ENCODE measurements at places on chromosomes 6 and 20.
A peak's percentile ranks its signal among the peaks of the same experiment; 100 is the strongest.

DNA sequence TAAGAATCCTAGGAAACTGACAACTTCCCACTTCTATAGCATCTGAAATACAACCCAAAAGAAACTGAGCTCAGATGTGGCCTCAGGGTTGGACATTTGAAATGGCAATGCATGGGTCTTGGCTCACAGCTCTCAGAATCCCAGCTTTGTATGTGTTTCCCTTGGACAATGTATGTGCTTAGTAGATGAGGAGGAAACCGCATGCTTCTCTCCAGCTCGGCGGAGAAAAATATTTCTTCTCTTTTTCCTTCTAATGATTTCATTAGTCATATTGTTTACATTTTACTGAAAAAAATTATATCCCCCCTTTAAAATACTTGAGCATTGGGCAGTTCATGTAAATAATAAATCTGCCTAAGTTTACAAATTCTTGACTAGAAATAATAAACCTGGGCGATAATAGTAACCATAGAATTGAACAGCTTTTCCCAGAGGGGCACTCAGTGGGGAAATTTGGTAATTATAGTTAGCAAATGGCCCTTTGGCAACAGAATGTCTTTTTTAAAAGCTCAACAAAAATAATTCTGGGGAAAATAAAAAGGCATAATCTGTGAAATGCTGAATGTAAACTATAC lies 55.3 kb downstream of the PFDN4 start:
- DNase-seq, result no peak

DNA sequence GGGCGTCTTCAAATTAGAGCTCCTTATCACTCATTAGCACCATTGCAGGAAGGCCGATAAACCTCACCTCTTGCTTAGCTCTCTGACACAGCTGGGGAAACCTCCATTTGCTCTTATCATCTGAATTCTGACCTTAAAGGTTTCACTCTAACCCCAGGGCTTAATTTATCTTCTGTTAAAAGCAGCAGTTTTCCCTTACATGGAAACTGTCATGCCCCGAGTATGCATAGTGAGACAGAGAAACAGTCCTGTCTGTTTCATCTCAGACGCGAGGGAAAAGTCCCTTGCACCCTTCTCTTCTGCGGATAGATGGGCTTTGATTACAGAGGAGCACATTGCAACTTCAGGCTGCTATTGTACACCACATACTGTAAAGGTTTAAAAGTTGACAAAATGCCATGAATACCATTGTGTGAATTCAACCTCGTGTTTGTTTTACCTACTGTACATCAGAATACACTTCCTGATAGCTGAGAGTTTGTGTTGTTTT lies 191.5 kb upstream of the BMP2 start:
- no peak for DNase-seq

GRCh38 chr20:32681175-32682084 lies 7.7 kb upstream of the C20orf203 start:
- DNase-seq, result no peak

DNA sequence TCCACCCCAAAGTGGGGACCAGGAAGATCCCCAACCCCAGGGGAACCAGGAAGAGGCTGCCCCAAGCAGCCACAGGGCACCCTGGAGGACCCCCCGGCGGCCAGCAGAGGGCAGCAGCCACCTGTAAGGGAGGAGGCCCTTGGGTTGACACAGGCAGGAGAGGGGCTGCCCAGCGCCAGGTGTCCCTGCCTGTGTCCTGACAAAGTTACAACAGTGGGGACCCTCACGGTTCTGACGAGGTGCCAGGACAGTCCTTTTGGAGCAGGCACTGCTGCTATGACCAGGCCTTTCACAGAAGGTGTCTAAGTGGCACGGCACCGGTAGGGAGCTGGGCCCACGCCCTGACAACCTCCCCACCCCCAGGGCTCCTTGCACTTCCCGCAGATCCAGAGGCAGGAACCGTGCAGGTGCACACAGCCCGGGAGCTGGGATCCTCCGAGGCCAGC lies 176.7 kb downstream of the BMP7 start:
- DNase-seq, result peak; percentile 72

- DNase-seq, result no peak
Measured at GRCh38 chr6:46921059-46921458, 679 bp downstream of the ADGRF5 start.

- DNase-seq, result no peak
Measured at GRCh38 chr6:130629640-130630039, 197.6 kb upstream of the SMLR1 start.

- DNase-seq, result no peak
Measured at GRCh38 chr6:106513808-106514582, 115.3 kb downstream of the RTN4IP1 start.

DNA sequence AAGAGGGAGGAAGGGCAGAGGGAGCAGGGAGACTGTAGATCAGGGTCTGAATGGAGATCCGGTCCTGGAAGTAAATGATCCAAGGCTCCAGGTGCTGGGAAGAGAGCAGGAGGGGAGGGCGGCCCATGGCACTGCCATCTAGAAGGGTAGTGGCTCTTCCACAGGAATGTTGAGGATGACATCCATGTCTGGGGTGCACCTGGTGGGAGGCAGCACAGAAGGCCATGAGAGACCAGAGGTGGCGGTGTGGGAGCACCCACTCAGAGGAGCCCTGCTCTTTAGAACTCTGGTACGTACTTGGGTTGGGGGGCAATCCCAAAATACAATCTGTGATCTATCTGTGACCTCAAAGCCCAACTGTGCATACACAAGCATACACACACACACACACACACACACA lies 13.5 kb downstream of the DEFB132 start:
- DNase-seq, result no peak

- DNase-seq, result no peak
Measured at GRCh38 chr6:89596056-89596455, 42.5 kb downstream of the LYRM2 start.

- DNase-seq, result no peak
Measured at GRCh38 chr20:59247731-59248684, 52.4 kb upstream of the EDN3 start.

GRCh38 chr6:140091895-140092294 lies 717.4 kb upstream of the CITED2 start:
- DNase-seq, result no peak

GRCh38 chr6:49733680-49734079 lies 10.5 kb downstream of the CRISP3 start:
- DNase-seq, result no peak

GRCh38 chr6:31122791-31123706 lies 2.8 kb upstream of the CDSN start:
- DNase-seq, result no peak

GRCh38 chr6:153117986-153118879 lies 12.8 kb downstream of the RGS17 start:
- no peak for DNase-seq

- DNase-seq, result no peak
Measured at GRCh38 chr20:7996898-7997297, 22.7 kb downstream of the TMX4 start.

DNA sequence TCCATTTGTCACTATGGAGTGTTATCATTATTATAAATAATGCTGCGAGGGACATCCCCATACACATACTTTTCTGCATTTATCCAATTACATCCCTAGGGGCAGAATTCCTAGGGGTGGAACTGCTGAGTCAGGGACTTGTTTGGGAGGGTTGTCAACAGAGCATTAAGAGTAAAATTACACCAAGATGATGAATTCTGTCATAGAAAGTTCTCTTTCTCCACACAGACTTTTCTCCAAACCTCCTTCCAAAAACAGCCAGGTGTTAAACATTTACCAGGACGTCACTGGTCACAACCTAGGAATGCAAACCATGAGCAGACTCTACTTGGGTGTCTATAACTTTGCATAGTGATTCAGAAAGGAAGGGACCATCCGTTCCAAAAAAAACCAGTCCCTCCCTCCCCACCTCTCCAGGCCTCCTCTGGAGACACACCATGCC lies 95.5 kb downstream of the PRND start:
- no peak for DNase-seq

DNA sequence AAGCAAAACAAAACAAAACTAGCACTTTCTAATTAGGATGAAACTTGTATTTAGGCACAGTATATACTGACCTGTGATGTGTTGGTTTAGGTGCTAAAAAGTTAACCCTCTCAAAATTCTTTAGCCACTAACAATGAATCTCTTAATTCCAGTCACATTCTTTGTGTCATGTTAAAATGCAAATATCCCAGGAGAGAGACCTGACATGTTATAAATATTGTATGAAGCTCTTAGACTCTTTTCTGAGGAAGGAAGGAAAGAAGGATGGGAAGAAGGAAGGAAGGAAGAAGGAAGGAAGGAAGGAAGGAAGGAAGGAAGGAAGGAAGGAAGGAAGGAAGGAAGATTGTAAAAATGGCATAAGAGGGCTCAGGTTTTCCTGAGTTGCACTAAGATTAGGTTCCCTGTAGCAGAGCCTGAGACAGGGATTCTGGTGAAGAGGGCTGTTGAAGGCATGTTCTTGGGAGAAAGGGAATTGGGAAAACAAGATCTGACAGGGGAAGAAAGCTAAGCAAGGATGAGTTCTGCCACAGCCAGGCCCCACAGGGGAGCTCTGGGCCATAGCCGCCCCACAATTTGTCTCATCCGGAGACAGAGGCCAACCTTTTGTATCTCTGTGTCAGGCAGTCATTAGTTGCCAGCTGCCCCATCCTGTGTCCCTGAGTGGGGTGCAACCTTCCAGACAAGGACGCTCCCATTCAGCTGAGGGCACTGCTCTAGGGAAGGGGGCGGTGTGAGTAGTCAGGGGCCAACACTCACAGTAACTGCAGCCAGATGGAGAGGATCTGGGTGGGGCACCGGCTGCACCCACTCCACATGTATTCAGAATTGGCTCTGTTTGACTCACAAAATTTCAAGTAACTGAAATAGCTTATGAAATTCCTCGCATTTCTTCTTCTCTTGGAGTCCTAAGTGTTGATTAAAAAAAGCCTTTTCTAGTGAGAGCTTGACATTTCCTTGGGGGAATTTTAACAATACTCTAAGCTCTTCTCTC lies 189.3 kb upstream of the ARG1 start:
- DNase-seq, result no peak

- no peak for DNase-seq
Measured at GRCh38 chr6:44044154-44044539, 83.1 kb downstream of the MRPL14 start.

GRCh38 chr6:28896505-28897368 lies 27.0 kb downstream of the TRIM27 start:
- peak; percentile 16 for DNase-seq

- no peak for DNase-seq
Measured at GRCh38 chr6:37868447-37868825, 48.9 kb downstream of the ZFAND3 start.

DNA sequence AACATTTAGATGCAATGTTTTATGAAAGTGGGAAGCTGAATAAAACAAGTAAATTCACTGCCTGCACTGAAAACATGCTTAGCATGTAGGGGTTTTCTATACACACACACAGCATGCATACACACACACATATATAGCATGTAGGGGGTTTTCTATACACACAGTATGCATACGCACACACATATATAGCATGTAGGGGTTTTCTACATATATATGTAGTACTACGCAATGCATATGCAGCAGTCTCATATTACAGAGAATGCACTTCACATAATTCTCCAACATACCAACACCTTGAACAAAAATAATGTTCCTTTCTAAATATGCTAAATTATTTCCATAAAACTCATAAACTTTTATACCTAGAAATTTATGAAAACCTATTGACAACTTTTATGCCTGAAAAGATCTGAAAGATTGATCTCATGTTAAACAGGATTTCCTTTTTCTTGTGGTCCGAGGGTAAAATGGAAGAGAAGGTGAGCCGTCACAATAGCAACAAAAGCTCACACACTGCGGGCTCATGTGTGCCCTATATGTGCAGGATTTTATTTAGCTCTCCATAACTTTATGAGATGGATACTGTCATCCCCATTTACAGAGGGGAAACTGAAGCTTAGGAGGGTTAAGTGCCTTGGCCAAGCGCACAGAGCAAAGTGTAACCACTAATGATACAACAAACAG lies 81.9 kb upstream of the TULP1 start:
- DNase-seq, result no peak

DNA sequence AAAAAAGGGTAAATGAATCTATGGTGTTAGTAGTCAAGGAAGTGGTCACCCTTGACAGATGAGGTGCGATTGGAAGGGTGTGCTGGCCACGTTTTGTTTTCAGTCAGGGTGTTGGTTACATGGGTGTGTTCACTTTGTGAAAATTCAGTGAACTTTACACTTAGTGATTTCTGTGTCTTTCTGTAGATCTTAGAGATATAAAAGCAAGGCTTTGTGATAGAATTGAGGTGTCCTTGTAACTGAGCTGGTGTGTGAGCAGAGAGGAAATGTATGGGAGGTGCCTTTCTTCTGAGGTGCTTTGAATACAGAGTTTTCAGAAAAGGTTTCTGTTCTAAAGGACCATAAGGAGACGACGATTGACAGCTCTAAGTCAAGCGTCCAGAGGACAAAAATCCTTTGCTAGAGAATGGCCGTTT lies 90.5 kb downstream of the SAMD3 start:
- DNase-seq, result peak; percentile 26

DNA sequence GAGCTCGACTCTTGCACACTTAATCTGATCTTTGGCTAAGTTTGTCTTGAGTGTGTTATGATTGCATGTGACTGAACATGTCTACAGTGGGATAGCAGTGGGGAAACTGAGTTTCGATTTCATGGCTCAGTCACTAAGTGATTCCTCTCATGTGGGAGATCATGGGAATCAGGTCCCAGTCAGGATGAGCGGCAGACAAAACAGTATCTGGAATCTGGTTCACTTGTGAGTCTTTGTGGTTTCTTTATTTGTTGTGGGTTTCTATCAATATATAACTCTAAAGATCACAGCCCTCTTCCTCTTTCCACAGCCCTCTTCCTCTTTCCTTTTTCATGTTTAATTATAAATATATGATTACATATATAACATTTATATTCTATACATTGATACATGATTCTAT lies 4.0 kb downstream of the RPP21 start:
- no peak for DNase-seq

DNA sequence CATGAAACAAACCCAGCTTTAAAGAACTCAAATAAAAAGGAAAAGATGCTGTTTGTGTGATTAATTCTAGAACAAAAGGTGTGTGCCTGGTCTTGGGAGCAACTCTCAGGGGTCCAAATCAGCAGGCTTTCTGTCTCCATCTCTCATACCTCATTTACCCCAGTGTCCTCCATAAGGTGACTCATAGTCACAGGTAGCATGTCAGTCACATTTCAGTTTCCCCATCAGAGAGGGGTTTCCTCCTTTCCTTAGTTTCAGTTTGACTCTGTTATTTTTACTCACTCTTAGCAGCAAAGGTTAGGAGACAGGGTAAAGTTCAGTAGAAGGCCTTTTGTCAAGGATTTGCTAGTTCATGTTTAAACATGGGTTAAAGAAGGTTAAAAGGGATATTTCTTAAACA lies 46.2 kb downstream of the OGFRL1 start:
- DNase-seq, result no peak

DNA sequence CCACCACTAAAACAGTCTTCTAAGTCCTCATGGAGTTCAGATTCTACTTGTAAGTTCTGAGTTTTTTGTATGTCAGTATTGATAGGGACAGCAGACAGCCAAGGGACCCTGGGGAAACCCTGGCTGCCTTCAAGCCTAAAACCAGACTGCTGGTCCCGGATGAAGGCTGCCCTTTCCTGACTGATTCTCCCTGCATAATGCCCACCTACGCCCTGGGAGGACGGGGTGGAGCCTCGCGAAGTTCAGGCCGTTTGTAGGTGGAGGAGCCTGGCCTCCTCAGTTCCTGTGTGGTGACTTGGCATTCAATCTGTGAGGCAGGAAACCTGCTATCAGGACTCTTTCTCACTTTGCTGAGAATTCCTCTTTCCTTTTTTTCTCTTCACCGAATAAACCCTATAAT lies 120.3 kb upstream of the LGSN start:
- DNase-seq, result no peak
